ENCODE measurements at places on chromosomes 12 and 14.

DNA sequence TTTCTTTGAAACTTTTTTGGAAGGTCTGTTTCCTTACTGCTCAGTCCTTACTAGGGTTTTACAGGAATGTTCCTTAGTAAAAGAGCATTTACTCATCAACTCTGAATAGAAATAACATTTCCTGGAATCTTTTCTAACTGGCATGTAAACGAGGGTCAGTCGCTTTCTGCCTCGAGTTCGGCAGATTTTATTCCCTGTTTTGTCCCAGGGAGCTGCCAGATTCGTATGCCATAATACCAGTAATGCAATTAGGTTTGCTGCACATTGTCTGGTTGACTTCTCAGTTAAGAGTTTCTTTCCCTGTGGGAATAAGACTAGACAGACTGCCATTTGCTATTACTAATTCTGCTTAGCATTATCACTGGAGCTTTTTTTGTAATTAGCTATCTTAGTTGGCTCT, 91.9 kb downstream of the VRK1 start:
- DNase-seq: no peak

DNA sequence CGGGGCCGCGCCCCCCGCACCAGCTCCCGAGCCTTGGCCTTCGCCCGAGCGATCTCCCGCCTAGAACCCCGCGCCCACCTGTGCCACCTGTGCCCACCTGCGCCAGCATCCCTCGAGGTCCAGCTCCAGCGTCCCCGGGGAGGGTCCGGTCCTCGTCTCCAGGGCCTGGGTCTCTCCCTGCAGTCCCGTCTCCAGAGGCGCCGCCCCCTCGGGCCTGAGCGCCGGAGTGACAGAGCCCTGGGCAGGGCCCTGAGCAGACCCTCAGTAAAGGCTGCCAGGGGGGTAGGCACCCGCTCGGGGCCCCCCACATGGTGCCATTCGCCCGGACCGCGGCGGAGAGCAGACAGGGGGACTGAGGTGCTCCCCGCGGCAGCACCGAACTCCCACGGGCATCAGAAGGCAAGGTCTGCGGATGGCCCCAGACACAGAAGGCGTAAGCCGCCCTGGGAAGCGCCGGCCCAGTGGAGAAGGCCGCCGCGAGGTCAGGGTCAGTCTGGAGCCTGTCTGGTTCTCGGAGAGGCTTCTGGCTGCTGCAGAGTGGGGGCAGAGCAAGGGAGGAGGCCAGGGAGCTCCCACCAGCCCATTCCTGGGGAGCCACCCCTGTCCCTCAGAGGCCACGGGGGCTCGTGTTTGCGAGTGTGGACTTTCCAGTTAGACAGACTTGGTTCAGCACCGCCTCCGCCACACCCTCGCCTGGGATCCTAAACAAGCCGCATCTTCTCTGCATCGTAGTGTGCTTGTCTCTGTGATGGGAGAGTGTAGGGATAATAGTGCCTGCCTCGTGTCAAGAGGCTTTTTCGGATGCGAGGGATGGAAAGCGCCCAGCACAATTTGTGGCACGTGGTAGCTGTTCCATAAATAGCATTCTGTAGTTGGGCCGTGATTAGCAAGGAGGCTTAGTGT, 1.1 kb upstream of the PPP1R13B start:
- DNase-seq: no peak

DNA sequence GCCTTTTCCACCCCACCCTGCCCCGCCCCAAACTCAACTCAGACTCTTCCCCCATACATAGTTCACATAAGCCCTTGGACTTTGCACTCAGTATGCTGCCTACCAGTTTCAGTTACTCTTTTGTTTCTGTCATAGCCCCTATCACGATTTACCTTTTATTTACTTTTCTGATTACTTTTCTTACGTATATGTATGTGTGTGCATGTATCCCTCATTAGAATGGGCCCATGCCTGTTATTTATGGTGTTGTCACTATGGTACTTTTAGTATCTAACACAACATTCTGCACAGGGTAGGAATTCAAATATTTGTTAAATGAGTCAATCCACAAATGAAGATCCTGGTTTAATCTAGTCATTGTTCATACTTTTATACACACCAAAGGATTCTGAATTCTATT, 16.5 kb upstream of the LUM start:
- DNase-seq: no peak

- DNase-seq: no peak
These were observed 46.7 kb downstream of the PTGER2 start for GRCh38 chr14:52360831-52361230.

DNA sequence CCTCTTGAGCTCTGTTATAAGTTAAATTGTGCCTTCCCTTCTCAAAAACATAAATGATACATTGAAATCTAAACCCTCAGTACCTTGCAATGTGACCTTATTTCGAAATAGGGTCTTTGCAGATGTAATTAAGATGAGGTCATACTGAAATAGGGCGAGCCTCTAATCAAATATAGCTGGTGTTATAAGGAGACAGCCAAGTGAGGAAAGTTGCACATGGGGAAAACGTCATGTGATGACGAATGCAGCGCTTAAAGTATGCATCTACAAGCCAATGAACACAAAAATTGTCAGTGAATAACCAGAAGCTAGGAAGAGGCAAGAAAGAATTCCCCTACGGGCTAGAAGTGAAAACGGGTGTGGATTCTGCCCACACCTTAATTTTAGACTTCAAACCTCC, 305.2 kb upstream of the FOXG1 start:
- DNase-seq: no peak

DNA sequence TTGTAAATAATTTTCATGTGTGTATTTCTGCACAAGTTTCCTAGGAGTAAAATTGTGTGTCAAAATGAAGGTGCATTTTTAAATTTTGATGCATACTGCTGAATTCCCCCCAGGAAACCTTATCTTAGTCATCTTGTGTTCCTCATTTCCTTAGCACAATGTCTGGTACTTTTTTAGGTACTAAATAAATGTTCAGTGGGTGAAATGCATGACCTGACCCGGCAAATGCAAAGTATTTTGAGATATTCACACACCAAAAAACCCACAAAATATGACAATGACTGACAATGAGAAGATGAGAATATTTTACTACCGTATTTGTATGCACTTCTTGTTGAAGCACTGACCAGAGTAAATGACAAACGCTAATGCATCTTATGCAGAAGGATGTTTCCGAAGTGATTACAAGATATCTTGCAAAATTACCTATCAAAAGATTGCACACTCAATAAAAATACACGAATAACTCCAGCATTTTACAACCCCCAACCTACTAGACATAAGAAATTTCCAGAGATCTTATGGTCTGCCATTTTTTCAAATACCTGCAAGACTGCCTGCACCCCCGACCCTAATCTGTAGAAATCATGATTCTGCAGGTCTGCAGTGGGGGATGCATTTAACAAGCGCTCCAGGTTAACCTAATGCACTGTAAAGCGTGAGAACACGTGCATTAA, 895 bp upstream of the PRKAB1 start:
- DNase-seq: no peak

- DNase-seq: no peak
These were observed 10.6 kb downstream of the MYO1H start for GRCh38 chr12:109358154-109358869.

DNA sequence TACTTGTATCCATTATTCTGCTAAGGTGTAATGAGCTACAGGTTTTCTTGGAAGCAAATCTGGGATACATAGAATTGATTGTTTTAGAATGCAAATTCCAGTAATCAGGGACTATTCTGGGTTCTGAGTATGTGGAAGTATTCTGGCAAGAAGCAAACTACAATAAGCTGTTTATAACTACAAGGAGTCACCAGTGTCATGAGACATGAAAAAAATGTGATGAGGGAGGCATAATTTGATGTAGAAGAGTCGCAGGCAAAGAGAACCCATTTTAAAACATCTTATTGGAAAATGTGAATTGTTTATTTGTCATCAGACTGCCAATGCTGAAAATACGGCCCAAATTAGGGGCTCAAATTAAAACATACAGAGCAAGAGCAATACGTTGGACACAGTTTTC, 321.8 kb upstream of the E2F7 start:
- DNase-seq: no peak

GRCh38 chr12:12919666-12920435, 28.5 kb downstream of the GPRC5A start:
- no peak for DNase-seq

GRCh38 chr12:119669744-119670472, 2.0 kb downstream of the PRKAB1 start:
- DNase-seq: no peak

- DNase-seq: no peak
These were observed 251.4 kb downstream of the EGLN3 start for GRCh38 chr14:33699300-33699983.

- no peak for DNase-seq
These were observed 354.0 kb downstream of the ALG10 start for GRCh38 chr12:34376133-34376799.

GRCh38 chr12:85509857-85510256, 229.8 kb downstream of the ALX1 start:
- no peak for DNase-seq

DNA sequence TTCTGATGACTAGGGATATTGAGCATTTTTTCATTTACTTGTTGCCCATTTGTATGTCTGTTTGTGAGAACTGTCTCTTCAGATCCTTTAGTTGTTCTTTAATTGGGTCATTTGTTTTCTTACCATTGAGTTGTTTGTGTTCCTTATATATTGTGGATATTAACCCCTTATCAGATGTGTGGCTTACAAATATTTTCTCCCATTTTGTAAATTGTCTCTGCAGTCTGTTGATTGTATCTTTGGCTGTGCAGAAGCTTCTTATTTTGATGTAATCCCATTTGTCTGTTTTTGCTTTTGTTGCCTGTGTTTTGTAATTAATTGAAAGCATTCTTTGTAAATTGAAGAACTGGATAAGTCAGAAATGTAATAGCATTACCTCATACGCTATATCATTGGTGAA, 459.1 kb upstream of the FOXG1 start:
- DNase-seq: no peak

GRCh38 chr12:27672051-27672450, 24.2 kb upstream of the REP15 start:
- DNase-seq: no peak

DNA sequence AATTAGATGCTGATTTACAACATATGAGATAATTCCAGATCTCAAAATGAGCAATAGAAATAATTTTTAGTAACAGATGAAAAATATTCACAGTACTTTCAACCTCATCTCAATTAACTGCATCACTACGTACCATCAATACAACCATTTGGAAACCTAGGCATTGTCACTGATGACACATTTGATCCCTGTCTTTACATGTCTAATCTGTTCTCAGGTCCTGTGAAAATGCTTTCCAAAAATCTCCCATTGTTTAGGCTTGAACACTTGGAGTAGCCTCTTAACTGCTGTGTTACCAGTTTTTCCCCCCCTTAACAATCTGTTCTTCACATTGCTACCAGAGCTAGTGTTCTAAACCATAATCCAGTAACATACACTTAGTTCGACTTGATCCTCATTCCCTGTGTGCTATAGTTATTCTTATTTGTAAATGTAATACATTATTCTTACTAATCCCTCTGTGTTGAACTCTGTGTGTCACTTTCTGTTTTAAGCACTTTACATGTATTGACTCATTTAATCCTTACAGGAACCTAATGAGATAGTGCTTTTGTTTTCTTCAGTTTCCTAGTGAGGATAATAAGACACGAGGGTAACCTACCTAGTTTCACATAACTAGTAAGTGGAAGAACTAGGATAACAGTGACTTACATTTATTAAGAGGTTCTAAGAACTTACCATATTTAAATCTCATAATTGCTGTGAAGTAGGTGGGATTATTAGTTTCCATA, 41.7 kb downstream of the LARP4 start:
- DNase-seq: no peak

DNA sequence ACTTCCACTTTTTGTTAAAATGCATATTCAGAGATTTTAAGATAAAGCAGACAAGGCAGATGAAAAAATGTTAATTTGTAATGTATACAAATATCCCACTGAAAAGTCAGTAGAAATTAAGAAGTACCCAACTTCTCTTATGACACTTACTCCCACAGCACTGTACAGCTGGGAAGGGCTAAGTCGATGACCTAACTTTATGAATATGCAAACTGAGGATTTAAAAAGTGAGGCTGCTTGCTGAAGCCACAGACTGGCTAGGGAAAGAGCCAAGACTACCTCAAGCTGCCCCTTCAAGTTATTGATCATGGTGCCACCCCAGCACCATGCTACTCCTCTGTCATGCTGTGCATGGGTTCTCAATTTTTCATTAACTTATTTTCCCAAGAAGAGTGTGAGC, 17.0 kb downstream of the PPM1H start:
- no peak for DNase-seq

DNA sequence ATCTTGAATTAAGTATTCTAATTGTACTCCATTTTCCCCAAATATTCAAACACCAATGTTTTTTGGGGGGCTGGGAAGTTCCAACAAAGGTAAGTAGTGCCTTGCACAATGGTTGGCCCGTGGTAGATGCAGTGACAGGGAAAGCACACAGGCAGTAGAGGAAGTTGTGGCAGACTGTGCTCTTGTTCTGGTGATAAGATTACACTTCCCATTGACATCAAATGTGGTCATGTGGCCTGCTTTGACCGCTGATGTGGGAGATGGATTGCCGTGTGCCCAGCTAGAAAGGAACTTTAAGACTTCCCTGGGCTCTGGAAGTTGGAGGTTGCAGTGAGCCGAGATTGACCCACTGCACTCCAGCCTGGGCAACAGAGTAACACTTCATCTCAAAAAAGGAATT, 223.8 kb downstream of the VRK1 start:
- no peak for DNase-seq

DNA sequence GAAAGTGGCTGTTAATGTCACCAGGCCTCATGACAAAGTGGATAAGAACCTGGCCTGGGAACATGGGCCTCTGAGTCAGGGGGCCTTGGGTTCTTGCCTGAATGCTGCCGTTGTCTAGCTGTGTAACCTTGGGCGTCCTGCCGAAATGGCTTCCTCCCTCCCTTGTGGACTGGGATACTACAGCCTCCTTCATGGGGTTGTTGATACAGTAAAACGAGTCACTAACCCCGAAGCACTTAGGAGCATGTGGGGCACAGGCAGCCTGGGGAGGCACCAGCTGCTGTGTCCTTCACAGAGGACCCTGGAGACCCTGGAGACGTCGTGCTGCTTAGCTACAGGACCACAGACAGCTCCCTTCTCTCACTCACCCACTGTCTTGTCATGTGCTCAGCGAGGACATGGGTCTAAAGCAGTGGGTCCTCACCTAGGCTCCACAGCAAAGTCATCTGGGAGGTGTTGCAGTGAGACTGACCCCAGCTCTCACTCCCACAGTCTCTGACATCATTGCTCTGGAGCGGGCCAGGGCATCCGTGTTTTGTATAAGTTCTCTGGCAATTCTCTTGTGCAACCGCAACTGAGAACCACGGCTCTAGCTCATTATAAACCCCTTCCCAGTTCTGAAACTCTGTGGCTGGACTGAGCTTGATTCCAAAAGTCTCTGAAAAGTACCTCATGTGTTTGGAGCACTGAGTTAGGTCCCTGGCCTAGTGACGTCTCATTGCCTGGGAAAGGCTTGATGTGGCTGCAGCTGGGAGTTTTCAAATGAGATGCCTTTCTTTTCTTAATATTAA, 42.1 kb downstream of the SERPINA3 start:
- no peak for DNase-seq

- no peak for DNase-seq
These were observed 66.7 kb upstream of the STXBP6 start for GRCh38 chr14:25116607-25117006.

All from T-cell (primary cell).